ENCODE measurements at places on chromosomes 2 and 18.

GRCh38 chr2:10221976-10222870 lies 80.5 kb upstream of the HPCAL1 start:
- DNase-seq, result no peak

DNA sequence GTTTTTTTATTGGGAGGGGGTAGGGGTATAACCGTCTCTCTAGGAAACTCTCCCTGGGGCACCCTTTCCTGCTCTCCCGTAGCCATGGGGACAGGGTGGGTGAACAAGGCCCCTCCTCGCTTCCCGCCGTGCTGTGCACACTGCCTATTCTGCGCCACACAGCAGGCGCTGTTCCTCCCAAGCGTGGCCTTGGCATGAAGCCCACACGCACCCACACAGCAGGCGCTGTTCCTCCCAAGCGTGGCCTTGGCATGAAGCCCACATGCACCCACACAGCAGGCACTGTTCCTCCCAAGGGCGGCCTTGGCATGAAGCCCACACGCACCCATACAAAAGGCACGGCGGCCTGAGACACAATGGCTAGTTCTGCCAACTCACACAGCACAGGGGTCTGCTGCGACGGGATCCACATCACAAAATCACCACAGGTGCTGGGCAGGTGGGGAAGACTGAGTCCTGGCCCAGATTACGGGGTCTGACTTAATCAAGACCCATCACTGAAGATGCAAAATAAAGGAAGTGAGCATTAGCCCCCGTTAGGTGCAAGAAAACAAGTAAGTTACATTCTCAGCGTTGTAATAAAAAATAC lies 46.6 kb upstream of the TPO start:
- DNase-seq, result no peak

DNA sequence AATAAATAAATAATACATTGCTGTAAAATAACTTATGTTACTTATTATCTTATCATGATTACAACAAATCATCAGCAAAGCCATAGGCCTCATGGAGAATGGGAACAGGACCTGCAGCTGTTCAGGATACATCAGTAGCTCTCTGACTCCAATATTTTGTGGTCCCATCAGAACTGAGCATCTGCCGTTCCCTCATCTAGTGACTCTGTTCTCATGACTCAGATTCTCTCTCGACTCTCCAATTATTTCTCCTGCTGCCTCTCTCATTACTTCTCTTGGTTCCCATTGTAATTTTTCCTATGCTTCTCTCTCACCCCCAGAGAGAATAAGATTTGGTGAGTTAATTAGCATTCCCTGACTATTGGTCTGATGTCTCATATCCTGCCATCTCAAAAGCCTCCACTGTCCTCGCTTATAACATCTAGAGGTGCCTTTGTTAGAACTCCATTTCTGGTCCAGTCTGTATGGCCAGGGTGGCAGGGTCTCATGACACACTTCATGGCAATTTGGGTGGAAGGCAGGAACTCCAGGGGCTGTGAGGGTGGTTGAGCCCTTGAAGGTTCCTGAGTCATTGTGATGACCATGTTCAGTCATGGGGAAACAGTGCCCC lies 78.0 kb upstream of the TANC1 start:
- no peak for DNase-seq

DNA sequence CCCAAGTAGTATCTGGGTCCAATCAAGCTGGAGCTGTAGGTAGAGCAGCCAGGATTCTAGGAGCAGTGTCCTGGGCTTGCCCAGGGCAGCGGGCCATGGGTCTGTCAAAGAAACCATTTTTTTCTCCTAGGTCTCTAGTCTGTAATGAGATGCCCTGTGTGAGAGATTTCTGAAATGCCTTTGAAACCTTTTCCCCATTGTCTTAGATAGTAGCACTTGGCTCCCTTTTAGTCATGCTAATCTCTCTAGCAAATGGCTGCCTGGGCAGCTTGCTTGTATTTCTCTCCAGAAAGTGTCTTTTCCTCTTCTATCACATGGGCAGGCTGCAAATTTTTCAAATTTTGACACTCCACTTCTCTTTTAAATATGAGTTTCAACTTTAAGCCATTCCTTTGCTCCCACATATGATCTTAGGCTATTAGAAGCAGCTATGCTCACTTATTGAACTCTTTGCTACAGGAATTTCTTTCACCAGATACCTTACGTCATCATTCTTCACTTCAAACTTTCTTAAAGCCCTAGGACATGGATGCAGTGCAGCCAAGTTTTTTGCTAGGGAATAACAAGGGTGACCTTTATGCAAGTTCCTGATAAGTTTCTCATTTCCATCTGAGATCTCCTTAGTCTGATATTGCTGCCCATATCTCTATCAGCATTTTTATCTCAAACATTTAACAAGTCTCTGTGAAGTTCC lies 890.2 kb upstream of the VRK2 start:
- DNase-seq, result no peak

GRCh38 chr2:65103013-65103715 lies 26.7 kb downstream of the RAB1A start:
- no peak for DNase-seq

- no peak for DNase-seq
These were observed 112.9 kb upstream of the GYPC start for GRCh38 chr2:126543081-126543480.

DNA sequence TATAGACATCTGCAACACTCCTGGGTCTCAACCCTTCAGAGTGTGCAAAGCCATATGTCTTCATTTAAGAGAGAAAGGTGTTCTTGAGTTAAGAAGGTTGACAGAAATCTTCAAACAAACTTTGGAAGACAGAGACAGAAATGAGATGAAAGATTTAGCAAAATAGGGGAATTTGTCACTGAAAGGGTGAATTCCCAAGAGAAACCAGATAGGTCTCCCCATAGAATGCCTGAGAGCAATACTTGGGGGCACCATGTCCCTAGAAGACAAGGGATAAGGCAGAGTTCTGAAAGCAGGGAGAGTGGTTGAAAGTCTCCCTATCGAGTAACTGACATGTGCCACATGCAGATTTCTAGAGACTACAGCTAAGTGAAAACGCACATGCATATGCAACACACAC lies 50.0 kb downstream of the AP1S3 start:
- no peak for DNase-seq

GRCh38 chr2:121836611-121837010 lies 81.2 kb downstream of the TSN start:
- DNase-seq, result no peak

- no peak for DNase-seq
These were observed 35.0 kb upstream of the CYP27C1 start for GRCh38 chr2:127255146-127255545.

GRCh38 chr2:120605231-120605935 lies 130.3 kb upstream of the GLI2 start:
- no peak for DNase-seq

DNA sequence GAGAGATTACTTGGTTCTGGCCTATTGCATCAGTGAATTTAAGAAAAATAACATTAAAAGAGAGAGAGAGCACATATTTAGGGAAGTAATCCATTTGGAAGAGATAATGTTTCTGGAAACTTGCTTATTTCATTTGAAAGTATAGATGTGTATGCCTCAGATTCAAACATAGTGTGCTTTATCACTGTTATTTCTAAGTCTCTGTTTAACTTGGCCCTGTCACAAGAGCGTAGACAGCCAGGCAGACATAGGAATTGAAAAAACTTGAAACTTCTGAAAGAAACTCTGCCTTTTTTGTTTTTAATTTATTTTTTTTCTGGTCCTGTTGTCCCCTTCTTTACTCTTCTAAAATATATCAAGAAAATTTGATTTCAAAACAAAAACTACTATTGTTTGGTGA lies 849.1 kb downstream of the CNTNAP5 start:
- no peak for DNase-seq

DNA sequence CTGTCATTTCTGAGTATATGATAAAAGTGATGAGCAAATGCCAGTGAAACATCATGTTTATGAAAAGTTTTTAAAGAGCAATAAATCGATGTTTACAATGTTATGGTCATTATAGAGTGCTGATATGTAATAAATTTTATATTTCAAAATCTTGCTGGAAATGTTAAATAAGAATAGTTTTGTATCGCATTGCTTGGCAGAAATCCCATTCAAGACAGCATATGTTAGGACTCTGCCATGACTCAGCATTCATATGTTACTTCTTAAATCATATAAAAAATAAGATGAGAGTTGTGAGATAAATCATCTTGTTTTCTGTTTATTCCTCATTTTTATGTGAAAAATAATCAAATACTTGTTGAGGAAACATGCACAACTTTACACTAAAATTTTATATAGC lies 949.9 kb upstream of the NRXN1 start:
- no peak for DNase-seq

DNA sequence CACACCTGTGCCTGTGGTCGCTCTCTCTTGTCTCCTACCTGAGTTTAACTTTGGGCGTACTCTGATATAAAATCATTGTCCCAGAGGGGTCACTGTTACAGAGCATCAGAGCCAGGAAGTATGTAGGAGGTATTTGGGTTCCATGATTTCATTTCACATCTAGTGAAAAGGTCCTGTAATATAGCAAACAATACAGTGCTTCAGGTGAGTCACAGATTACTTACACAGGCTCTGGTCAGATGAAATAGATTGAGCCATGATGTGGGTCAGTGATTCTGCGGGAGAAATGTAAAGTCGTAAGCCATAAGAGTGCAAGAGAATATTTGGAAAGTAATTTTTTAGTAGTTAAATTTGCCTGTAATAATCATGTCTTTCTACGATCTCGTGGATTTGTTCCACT lies 70.2 kb downstream of the SOCS6 start:
- DNase-seq, result no peak

Measured in CD4-positive, alpha-beta T cell treated with Interferon gamma for 1 hour (primary cell).